GM13977 (cell line): ENCODE measurements at places on chromosomes 12 and 14.
A peak's percentile ranks its signal among the peaks of the same experiment; 100 is the strongest.

GRCh38 chr12:65156366-65156841 lies 13.0 kb upstream of the LEMD3 start:
- peak; percentile 43 for DNase-seq

GRCh38 chr12:131693149-131693548 lies 17.7 kb upstream of the SFSWAP start:
- no peak for DNase-seq

GRCh38 chr12:105363890-105364289 lies 33.4 kb downstream of the C12orf75 start:
- no peak for DNase-seq

DNA sequence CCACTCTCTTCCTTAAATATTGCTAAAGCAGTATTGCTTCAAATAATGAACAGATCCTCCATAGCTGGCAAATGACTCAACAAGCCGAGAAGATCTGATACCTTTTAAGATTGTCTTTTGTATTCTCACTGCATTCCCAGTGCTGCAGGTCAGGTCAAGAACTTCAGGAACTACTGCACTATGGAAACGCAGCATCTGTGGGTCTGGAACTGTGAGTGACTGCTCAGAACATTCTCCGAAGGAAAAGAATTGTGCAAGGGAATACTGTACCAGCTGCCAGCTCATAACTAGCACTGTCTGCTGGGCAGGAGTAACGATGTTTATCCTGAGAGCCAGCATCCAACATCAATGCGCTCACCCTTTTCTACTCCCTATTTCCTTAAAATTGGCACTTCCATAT lies 348.0 kb upstream of the SOX5 start:
- no peak for DNase-seq

- DNase-seq: no peak
Observed at GRCh38 chr12:48366131-48366530, 15.4 kb upstream of the ZNF641 start.

DNA sequence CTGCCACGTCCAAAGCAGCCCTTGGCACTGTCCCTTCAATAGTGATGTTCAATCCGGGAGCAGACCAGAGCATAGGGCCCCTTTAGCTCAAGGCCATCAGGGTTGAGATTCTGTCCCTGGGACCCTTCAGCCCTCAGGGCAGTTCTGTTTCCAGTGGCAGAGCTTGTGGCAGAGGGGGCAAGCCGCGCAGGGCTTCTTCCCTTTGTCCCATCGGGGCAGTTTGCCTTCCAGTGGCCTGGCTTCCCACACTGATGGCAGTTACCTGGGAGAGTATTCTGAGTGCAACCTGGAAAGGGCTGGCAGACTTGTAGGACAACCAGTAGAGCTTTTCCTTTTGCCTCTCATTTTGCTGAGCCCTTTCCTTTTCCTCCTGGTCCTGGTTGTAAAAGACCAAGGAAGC lies 43.7 kb upstream of the RNU6-8 start:
- DNase-seq: no peak

GRCh38 chr12:81958406-81958805 lies 199.3 kb upstream of the PPFIA2 start:
- DNase-seq: no peak

DNA sequence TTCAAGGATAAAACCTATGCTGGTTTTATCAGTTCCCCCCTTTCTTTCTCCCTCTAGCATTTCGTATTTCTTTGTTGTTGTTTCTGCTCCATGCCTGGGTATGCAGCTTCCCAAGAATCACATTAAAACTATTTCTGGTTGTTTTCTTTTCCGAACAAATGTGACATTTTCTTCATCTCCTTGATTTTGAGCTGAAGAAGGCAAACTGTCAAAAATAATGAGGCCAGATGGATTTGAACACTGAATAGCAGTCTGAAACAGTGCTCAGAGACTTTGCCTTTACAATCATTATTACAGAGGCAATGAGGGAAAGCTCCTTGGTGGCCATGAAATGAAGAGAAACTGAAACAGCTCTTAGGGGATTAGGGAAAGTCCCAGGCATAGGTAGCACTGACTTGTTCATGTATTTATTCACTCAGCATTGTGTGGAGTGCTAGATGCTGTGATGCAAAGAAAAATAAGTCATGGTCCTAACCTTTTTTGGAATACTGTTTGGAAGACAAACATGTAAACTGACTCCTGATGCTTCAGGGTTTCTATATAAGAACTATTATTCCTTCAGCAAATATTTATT lies 319.5 kb downstream of the FUT8 start:
- peak; percentile 59 for DNase-seq

- DNase-seq: no peak
Observed at GRCh38 chr12:25757037-25757665, 201.3 kb upstream of the RASSF8 start.

GRCh38 chr14:66746316-66747006 lies 238.5 kb downstream of the GPHN start:
- DNase-seq: peak; percentile 10

DNA sequence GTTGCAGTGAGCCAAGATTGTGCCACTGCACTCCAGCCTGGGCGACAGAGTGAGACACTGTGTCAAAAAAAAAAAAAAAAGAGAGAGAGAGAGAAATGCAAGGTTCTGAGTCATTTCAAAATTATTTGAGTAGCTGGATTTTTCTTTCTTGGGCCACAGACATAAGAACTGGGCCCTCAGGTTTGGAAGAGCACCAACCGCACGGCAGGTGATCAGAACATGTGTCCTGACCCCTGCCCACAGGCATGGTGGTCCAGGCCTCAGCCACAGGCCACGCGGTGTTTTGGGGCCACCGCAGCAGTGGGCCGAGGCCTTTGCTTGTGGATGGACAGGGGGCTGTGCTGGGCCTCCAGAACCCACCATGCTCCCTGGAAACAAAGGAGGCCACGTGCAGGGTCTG lies 126.7 kb downstream of the CALM1 start:
- no peak for DNase-seq

DNA sequence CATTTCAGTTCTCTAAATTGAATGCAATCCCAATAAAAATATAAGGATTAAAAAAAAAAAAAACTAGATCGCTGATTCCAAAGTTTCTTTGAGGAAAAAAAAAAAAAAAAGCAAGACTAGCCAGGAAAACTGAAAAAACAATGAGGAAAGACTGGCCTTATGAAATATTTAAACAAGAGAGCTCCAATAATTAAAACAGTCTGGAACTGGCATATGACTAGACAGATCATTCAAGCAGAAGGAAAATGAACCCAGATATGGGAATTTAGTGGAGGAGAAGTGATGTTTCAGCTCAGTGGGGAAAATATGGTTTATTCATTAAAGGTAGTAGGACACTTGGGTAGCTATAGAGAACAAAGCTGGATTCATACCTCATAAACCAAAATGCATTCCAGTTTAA lies 42.0 kb upstream of the TBC1D15 start:
- no peak for DNase-seq

DNA sequence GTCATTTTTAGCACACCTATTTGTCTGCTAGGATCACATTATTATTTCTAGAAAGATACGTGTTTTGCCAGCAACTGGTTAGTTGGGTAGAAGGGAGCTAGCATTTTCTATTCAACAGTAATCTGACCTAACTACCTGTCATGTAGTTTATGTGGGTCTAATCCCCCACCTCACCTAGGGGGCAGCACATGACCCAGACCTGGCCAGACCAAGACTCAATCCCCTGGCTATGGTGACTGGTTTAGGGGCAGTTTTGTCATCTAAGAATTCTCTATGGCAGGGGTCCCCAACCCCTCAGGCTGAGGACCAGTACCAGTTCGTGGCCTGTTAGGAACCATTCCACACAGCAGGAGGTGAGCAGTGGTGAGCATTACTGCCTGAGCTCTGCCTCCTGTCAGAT lies 29.5 kb upstream of the EVL start:
- DNase-seq: no peak

DNA sequence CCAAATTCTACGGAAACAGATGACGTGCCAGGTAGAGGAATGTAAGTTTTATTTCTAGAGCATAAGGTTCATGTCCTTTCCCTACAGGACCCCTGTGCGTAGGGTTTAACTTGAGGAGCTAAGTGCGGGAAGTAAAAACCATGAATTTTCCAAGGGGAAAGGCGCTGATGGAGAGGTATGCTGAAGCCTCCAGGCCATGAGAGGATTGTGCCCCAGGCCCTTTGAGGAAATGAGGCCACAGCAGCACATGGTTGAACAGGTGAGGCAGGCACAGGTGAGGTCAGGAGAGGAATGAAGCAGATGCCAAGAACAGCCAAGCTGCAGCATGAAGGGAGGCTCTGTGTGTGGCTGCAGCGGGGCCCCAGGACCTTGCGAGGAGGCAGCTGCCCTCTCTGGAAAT lies 14.7 kb downstream of the ESRRB start:
- no peak for DNase-seq

DNA sequence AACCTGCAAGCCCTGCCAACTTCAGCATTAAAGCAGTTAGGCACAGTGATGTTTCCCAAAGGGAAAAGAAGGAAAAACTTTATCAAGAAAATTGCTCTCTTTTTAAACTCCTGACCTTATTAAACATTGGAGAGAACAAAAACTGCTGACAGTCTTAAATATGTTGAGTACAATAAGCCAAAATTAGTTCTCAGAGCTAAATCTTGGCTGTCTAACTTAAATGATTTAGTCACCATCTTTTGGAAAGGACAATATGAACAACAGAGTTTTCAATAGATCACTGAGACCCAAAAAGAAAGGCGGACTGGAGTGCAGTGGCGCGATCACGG lies 70.8 kb downstream of the DUSP6 start:
- DNase-seq: no peak

GRCh38 chr12:79843978-79844377 lies 90.9 kb downstream of the PPP1R12A start:
- DNase-seq: no peak

GRCh38 chr12:107309020-107309419 lies 215.7 kb upstream of the CRY1 start:
- DNase-seq: no peak

- no peak for DNase-seq
Observed at GRCh38 chr14:90168425-90169105, 87.8 kb upstream of the PSMC1 start.

- no peak for DNase-seq
Observed at GRCh38 chr14:101963052-101963451, 1.3 kb upstream of the DYNC1H1 start.

GRCh38 chr14:99217066-99217955 lies 54.7 kb downstream of the BCL11B start:
- DNase-seq: no peak

- DNase-seq: no peak
Observed at GRCh38 chr12:131001493-131001892, 47.8 kb downstream of the ADGRD1 start.

DNA sequence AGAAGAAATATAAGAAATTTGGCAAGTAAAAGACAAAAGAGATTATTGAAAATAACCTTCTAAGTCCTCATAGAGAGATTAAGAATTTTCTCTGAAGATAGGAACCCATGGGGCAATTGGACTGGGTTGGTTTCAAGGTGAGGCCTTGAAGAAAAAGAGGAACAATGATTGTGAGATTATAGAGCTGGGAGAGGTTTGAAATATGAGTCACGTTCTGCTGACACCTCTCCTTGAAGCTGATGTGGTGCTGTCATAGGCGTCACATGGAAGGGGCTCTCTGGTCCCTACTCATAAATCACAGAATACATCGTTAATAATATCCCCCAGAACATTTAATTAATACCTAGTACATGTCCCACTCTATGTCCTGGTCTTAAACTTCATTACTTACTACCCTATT lies 227.6 kb upstream of the PDE3A start:
- no peak for DNase-seq

- no peak for DNase-seq
Observed at GRCh38 chr14:44149597-44149996, 357.5 kb downstream of the FSCB start.

DNA sequence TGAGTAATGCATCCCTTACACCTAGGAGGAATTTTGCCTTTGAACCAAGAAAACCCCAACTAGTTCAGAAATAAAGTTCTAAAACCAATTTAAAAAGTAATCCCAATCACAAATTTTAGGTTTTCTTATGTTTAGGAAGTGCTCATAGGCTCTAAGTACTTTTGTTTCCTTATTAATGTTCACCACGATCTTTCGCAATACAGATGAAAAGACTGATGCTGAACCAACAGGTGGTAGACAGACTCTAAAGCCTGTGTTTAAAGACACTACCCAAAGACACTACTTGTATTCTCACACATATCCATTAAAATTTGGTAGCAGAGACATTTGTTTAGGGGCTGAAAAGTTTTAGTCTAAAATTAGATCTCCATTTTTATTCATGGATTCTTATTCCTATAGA lies 10.6 kb upstream of the PHLDA1 start:
- DNase-seq: no peak

GRCh38 chr12:50057000-50057841 lies at the start of gene ASIC1:
TSS of gene ASIC1 (plus strand) at chr12:50057596. CDS start at chr12:50058767, 1,171 bp downstream.
- peak; percentile 75 for DNase-seq

GRCh38 chr12:58678753-58679152 lies 241.6 kb downstream of the LRIG3 start:
- no peak for DNase-seq

DNA sequence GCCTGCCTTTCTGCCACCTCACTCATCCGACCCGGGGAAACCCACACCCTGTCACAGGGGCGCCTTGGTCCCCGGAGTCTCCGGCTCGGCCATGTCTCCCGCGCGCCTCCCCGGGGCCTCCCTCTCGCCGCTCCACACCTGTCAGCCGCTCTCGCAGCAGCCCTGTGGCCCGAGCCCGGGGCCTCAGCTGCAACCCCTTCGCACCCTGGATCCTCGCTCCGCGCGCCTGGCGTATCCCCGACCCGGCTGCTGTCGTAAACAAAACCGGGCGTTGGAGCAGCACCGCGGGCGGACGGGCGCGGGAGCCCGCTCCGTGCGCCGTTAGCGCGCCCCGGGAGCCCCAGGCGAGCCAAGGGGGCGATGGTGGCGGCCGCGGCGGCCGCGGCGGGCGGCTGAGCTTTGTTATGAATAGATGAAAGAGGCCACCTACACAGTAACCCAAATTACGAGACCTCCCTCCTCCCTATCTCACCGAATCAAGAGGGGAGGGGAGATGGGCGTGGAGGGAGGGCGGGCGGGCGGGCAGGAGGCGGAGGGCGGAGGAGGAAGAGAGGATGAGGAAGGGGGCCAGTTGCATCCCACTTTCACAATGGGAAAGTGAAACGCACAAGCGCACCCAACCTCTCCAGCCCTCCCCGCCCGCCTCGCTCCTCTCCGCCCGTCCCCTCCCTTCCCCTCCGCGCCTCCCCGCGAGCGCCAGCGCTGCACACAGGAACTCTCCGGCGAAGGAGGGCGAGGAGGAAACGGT lies at the start of gene PLXNC1:
Gene PLXNC1, plus strand, starts transcription at position 587 of the 748 bp plus-strand sequence. CDS start 395 bp downstream, outside the sequence.
- peak; percentile 92 for DNase-seq

GRCh38 chr14:105069871-105070759 lies 4.9 kb upstream of the GPR132 start:
- peak; percentile 91 for DNase-seq

GRCh38 chr14:93715279-93715927 lies 72.9 kb downstream of the PRIMA1 start:
- peak; percentile 13 for DNase-seq

DNA sequence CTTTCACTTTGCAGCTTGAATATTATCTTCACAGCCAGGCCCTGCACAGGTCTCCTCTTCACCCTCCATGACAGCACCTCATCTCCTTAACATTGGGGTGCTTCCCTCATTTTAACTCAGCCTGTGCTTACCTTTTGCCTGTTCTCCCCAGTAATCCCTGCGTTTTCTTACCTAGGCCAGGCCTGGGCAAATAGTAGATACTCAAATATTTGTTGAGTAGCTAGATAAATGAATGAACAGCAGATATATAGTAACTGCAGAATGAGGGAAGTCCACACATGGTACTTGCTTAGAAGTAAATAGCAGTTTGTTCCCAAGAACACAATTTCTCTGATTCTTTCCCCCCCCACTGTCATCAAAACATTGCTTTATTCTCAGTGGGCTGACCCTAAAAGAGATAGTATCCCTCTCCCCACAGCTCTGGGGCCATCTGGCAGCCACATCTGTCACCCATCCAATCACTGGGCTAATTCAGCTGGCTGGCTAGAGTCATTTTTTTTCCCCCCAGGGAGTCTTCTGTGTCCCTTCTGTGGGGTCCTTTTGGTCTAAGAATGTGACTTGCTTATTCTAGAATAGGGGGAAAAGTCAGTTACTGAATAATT lies 43.2 kb downstream of the APPL2 start:
- DNase-seq: no peak
